ENCODE measurements at places on chromosomes 12 and 14.

DNA sequence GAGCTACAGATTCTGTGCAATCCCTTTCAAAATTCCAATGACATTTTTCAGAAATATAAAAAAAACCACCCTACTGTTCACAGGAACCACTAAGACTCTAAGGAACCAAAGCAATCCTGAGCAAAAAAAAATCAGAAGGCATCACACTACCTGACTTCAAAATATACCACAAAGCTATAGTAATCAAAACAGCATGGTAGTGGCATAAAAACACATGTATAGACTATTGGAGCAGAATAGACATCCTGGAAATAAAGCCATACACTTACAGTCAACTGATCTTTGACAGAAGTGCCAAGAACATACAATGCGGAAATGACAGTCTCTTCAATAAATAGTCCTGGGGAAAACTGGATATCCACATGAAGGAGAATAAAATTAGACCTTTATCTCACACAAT is 56.5 kb downstream of the EGLN3 start:
- DNase-seq, result no peak

GRCh38 chr12:65741656-65742017 is 82.6 kb upstream of the HMGA2 start:
- DNase-seq, result no peak

DNA sequence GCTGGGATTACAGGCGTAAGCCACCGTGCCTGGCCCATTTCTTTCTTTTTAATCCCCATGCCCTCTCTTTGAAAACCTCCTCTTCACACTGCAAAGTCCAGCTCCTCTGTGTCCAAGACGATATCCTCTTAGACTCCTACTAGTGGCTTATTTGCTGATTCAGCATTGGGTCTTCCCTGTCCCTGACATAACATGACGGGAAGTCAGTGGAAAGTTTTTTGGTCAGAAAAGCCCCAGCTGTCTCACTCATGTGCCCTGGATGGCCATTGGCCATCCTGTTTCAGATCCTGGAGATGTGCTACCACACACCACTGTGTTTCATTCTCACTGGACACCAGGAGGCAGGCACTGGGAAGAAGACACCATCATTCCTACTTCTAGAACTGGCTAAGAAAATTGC is 102.6 kb upstream of the MED13L start:
- DNase-seq, result no peak

DNA sequence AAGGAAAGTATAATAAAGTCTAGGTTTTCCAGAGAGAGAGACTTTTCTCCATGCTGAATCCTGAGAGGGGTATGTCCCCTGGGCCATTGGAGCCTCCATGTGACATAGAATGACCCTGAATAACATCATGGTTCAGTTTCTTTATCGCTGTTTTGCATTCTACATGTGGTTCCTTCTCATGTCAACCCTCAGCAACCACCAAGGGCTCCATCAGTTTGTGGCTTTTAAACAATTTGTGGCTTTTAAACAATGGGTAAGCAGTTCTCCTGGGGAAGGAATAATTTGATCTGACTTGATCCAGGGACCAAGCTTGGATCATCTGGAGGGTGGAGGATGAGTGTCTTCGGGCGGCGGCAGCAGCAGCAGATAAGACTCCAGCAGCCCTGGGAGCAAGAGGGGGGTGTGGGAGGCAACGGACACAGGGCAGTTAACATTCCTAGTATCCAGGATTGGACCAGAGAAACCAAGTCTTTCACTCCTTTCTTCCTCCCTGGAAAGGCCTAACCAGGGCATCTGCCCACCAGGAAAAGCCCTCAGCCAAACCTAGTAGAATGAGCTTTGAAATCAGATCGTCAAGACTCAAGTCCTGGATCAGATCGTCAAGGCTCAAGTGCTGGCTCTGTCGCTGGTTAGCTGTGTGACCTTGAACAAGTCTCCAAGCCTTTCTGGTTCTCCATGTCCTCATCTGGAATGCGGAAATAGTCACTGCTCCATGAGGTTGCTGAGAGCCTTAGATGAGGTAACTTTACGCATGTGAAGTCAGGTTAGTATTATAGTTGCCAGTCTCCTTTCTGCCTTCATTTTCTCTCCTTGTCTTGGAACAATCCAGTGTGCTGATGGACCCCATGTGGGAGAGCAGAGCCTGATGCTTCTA is 27.8 kb upstream of the FAM222A start:
- DNase-seq, result no peak

DNA sequence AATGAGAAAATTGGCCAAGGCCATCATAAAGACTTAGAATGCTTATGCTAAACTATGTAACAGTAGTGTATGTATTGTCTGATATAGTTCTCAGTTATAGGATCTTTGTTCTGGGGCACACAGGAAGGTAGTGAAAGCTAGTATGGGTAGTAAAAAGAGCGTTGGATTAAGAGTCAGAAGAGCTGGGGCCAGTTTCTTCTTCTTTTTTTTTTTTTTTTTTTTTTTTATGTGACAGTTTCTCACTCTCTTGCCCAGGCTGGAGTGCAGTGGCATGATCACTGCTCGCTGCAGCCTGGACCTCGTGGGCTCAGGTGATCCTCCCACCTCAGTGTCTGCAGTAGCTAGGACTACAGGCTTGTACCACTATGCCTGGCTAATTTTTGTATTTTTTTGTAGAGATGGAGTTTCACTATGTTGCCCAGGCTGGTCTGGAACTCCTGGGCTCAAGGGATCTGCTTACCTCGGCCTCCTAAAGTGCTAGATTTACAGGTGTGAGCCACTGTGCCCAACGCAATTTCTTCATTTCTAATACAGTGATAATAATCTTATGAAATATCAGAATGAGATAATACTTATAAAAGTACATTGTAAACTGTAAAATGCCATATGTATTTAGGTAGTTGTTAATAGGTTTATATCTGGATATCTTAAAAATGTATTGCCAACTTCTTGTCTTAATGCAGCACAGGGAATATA is 7.4 kb downstream of the MDM2 start:
- DNase-seq, result no peak

Measured in stimulated activated CD4-positive, alpha-beta T cell treated with anti-CD3 and anti-CD28 coated beads, Interleukin-1b, Interleukin-23, amount 100 ng/mL, for 48 hours (primary cell).